ENCODE measurements at places on chromosomes 6 and 20.

GRCh38 chr20:17655865-17656479, 26.1 kb downstream of the RRBP1 start:
- peak; percentile 76 for DNase-seq

GRCh38 chr6:167154291-167154690, 3.5 kb downstream of the GPR31 start:
- DNase-seq = no peak

GRCh38 chr20:23293689-23294088, 56.9 kb upstream of the NXT1 start:
- no peak for DNase-seq

GRCh38 chr20:61173961-61174725, 77.9 kb upstream of the CDH4 start:
- DNase-seq = no peak

DNA sequence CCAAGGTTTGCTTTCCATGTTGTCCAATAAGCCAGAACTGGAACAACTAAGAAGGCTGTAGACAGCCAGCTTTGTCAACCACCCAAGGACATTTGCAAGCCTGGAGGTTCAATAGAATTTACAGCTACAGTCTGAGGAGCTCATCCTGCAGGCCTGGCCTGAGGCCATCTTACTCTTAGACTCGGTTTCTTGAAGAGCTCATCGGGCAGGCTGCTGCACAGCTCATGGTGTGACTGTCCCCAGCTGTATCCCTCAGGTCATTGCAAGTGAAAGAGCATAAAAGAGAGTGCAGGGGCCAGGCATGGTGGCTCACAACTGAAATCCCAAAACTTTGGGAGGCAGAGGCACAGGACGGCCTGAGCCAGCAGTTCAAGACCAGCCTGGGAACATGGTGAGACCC, 96.9 kb upstream of the FOXQ1 start:
- no peak for DNase-seq

Data from cardiac fibroblast (primary cell).